Cortex of kidney (tissue), 1 donor: ENCODE measurements at places on chromosomes 16 and 17.

DNA sequence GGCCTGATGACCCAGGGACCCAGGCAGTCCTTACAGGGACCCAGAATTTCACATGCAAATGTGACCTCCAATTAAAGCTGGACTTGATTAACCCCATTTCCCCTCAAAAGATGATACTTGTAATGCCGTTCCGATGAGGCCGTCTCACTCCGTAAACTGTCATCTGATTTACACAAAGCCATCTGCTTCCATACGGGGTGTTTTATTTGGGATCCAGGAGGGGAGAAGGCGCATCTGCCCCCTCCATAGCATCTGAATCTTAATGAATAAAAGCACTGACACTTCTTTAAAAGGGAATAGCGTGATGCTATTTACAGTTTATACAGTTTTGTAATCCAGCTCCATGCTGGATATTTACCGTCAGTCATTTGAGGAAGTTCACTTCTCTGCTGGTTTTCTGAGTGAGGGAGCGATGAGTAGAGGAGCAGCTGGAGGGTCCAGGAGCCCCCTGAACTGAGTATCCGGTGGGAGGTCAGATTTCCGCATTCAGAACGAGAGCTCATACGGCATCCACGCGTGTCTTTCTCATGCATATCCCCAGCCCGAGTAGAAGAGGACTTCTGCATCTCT lies 452.7 kb downstream of the WWOX start:
- DNase-seq = no peak

GRCh38 chr16:14285513-14286367 lies 214.6 kb downstream of the MRTFB start:
- peak; percentile 83 for DNase-seq

DNA sequence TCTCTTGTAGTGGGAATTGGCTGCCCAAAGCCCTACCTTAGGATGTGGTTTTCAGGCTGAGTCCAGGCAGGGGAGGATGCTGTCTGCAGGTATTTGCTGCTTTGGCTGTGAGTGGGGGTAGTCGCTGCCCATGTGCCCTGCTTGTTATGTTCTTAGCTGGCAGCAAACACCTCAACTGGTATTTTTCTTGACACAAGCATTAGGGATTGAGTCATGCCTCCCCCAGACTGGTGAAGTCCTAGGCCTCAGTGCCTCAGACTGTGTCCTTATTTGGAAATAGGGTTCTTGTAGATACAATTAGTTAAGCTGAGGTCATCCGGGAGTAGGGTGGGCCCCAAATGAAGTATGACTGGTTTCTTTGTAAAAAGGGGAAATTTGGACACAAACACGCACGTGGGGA lies 808.3 kb upstream of the EEF2KMT start:
- DNase-seq = no peak

DNA sequence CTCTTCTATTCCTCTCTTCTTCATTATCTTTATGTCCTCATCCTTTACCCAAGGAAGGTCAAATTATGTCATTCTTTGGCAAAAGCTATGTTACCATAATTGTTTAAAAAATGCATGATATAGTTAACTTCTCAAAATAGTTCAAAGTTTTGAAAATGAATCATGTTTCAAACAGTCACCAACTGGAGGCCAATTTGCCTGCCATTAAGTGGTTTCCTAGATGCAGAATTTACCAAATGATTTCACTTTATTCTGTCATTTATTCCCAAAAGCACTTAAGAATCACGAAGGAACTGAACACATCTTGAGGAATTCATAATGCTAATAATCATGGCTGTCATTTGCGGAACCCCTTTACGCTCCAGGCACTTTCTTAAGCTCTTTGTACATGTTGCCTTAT lies 190.9 kb upstream of the CDH11 start:
- DNase-seq = no peak

DNA sequence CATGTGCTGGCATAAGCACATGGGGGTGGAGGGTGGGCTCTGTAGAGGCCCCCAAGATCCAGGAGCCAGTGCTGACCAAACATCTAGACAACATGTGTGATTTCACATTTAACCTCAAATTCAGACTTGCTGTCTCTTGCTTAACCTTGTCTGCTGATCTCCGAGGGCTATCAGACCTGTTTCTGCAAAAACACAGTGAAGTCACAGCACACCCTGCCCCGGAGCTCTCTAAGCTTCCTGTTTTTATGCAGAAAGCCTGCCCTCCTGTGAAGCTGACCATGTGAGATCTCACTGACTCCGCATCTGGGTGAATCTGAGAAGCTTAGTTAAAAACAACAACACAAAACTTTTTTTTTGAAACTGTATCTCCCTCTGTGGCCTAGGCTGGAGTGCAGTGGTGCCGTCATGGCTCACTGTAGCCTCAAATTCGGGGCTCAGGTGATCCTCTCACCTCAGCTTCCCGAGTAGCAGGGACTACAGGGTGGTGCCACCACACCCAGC lies 6.6 kb upstream of the DPEP2 start:
- no peak for DNase-seq

- no peak for DNase-seq
Observed at GRCh38 chr17:7441266-7441665, 2.0 kb downstream of the FGF11 start.

DNA sequence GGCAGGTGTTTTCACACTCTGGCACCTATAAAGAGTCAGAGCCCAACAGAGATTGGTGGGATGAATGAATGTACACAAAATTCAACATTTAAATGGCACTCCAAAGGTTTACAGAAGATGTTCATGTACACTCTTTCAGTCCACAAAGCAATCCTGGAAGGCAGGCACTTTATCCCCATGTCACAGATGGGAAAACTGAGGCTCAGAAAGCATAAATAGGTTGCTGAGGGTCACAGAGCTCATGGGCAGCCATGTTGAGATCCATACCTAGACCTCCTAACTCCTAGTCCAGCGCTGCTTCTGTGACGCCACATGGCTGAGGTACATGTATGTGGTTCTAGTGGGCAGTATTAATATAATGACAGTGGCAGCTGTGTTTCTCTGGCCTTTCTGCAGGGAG lies 157.7 kb upstream of the LHX1 start:
- DNase-seq = no peak

GRCh38 chr16:47503936-47504335 lies 42.8 kb downstream of the PHKB start:
- DNase-seq = no peak

GRCh38 chr17:57999496-58000017 lies 7.5 kb downstream of the SRSF1 start:
- DNase-seq = no peak

GRCh38 chr17:9571201-9571600 lies 4.4 kb downstream of the STX8 start:
- DNase-seq = no peak

DNA sequence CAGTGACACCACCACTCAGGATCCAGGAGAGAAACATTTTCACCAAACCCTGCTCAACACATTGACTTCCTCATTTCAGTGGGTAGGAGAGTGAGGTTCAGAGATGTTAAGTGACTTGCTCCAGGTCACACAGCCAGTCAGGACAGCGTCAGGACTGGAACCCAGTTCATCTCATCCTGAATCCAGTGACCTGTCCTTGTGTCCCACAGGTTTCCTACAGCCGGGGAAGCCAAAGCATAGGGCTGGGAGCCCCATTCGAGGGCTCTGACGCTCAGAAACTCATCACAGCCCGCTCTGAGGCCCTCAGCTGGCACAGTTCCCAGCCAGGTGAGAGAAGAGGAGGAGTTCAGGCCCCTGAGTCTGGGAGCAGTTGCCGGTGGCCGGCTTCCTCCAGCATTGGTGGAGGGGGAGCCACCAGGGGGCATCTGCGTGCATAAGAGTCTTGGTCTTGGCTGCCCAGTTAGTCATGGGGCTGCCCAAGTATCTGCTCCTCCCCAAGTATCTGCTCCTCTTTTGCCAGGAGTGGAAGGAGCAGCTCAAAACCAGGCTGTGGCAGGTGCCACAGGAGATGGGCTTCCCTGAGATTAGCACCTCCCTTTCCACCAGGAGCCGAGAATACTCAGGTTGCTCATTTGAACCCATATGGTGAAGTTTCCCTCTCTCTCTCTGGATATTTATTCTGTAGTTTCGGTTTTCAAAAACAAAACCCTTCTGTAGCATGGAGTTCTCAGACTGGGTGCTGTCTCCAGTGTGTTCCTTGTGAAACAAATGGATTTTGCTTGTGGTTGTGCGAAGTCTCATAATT lies 56.0 kb downstream of the TNFRSF13B start:
- no peak for DNase-seq

GRCh38 chr16:82990155-82990554 lies 363.4 kb downstream of the CDH13 start:
- no peak for DNase-seq

DNA sequence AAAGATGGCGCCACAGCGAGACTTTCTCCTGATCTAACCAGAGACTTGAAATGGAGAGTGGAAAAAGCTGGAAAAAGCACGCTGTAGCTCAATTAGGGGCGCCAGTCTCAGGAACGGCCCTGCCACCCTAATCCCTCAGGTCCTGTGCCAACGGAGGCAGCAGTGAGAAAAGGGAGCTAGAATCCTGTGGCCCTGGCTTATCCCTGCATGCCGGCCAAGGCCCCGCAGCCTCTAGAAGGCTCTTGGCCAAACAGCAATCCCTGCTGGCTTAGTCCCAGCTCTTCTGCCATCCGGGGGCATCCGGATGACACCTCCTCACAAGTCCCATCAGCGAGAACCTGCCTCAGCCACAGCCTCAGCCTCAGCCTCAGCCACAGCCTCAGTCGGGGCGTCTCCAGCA lies 69.8 kb downstream of the MRM3 start:
- DNase-seq = no peak

DNA sequence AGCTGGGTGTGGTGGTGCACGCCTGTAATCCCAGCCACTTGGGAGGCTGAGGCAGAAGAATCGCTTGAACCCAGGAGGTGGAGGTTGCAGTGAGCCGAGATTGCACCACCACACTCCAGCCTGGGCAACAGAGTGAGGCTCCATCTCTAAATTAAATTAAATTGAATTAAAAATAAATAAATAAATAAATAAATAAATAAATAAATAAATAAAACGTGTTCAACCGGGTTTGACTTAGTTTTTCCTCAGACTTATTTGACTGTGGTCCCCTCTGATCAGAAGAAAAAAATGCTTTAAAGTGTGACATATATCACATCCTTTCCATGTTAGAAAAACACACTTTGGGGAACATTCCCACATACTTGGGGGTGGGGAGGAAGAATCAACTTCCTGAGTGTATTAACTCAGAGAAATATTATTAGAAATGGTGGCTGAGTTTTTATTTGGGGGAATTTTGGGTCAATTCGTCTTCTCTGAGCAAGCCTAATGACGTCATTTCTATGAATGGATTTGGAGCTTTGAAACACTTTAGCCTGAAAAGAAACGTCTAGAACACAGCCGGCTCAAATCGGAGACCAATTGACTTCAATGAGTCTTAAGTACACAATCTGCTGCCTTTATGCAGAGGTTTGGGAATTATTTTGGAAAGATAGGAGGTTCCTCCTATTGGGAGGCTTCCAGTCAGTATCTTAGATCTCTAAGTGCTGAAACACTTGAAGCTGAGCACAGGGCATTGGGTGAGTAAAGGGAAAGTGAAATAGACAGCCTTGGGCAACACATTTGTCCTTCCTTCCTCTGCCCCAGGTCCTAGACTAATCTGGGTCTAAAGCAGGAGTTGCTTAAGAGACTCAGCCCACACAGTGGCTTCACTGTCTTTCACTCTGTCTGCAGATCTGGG lies 132.6 kb downstream of the PITPNC1 start:
- no peak for DNase-seq

DNA sequence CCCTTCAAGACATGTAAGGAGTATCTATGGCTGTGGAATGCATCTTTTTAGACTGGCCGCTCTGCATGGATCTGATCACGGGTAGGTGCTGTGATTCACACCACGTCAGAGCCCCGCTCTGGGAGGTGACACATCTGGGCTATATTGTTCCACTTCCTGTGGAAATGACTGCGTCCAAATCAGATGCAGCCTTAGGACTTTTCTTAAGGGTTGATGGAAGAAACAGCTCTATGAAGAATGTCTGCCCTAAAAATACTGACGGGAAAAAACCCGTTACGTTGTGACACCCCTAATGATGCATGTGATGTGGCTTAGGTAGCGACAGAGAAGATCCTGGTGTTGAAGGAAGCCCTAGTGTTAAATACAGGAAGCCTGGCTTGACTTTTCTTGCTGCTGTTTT lies 12.2 kb downstream of the BANP start:
- no peak for DNase-seq

GRCh38 chr17:32933881-32934280 lies 5.9 kb downstream of the TMEM98 start:
- DNase-seq = no peak

DNA sequence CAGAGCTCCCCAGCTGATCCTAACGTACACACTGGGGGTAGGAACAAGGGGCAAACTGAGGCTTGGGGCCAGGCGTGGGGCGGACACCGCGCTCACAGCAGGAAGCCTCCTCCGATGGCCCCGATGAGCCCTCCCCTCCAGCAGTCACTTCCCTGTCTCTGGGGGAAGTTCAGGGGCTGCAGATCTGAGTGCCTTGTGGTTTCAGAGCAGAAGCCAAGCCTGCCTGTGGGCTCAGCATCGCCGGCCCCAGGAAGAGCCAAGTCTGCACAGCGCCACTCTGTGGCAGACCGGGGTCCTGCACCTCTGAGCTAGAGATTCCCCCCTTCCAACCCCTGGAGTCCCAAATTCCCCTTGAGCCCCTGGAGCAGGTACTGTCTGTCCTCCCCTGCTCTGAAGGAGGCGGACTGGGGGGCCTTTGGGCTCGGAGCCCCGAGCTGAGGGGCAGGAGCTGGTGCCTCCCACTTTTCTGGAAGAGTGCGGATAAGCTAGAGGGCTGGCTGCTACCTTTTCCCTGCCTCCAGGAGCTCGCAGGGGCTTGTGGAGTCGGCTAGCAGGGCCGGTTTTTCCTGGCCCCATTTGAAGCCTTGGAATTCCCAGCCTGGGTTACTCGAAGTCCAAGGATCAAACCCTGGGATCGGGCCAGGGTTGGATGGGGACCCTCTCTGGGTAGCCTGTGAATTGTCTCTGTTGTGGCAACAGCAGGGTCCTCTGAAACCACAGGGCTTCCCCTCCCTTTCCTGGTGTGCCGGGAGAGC lies 2.9 kb downstream of the GSE1 start:
- no peak for DNase-seq

DNA sequence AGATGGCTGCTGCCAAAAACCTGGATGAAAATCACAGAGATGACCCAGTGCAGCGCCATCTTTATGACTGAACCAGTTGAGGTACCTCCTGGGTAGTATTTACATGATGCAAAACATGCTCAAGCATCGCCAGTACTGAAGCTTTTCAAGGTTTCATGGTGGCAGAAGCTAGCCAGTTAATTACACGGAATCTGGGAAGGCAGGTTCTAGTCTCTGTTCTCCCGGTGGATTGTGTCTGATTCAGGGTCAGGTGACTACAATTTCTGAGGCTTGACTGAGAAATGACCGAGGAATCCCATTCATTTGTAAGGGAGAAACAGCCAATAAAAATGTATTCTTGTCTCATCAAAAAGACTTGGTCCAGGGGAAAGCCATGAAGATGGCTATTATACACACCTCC lies 209.1 kb downstream of the SLC39A11 start:
- no peak for DNase-seq

DNA sequence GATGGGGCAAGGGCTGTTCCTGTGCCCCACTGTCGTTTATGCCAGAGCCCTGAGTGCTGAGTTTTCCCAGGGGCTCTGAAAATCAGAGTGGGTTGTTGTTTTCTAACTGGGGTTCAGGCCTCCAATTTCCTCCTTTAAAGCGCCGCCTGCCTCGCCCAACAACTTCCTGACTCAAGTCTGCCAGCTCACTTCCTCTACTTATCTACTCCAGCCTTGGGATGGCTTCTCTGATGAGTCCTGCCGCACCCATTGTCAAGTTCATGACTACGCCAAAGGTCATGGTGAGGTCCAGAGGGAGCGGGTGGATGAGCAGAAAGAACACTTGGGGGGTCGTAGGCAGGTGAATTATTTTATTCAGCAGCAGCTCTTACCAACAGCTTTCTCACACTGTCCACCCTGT lies 104.7 kb downstream of the UTP18 start:
- no peak for DNase-seq

- no peak for DNase-seq
Observed at GRCh38 chr17:58097384-58098088, 14.3 kb downstream of the DYNLL2 start.
